Upper lobe of left lung (tissue), 6 donors: ENCODE measurements at places on chromosomes 16 and 17. TPM values are rescaled to one million over a fixed set of nuclear protein-coding genes. Genes with fewer than 3 reads are reported as not detected.

The UBFD1 gene
- 30.2 TPM for total RNA-seq

The SEPTIN12 gene
- not detected for total RNA-seq

The GDPD1 gene
- total RNA-seq = 3.0 TPM

The SNX20 gene
- total RNA-seq = 6.3 TPM

The SLC38A8 gene
- total RNA-seq = not detected

The SLFN12 gene
- 7.0 TPM for total RNA-seq

The WFDC1 gene
- total RNA-seq = 21.7 TPM

The CCL13 gene
- total RNA-seq = not detected

The NDRG4 gene
- total RNA-seq = 81.0 TPM

DNA sequence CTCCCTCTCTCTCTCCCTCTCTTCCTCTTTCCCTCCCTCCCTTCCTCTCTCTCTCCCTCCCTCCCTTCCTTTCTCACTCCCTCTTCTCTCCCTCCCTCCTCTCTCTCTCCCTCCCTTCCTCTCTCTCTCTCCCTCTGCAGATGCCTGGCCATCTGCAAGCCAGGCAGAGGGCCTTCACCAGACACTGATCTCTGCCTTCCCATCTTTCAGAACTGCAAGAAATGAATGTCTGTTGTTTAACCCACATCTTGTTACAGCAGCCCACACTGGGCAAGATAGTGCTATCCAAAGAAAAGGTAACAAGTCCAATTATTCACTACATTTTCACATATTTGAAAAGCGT lies 26.2 kb upstream of the CDRT4 start:
- no peak overlapping the region for H3K4me3 ChIP-seq
- no peak for DNase-seq
- no peaks in the 10 kb centered on the region for H3K36me3 ChIP-seq
- peaks cover 6% of the 10 kb centered on the region for H3K4me1 ChIP-seq

GRCh38 chr16:29154676-29155121 lies 169.8 kb downstream of the LAT start:
- no peaks in the 10 kb centered on the region for H3K27me3 ChIP-seq
- peaks cover 30% of the 10 kb centered on the region for H3K4me1 ChIP-seq
- no peak overlapping the region for H3K27ac ChIP-seq
- H3K4me3 ChIP-seq = no peak overlapping the region
- H3K36me3 ChIP-seq = no peaks in the 10 kb centered on the region

- no peaks in the 10 kb centered on the region for H3K36me3 ChIP-seq
- DNase-seq = no peak
- H3K27ac ChIP-seq = no peak overlapping the region
- no peaks in the 10 kb centered on the region for H3K27me3 ChIP-seq
- H3K4me3 ChIP-seq = no peak overlapping the region
- H3K4me1 ChIP-seq = no peaks in the 10 kb centered on the region
These were observed 116.1 kb downstream of the C16orf95 start for GRCh38 chr16:87201052-87201451.

DNA sequence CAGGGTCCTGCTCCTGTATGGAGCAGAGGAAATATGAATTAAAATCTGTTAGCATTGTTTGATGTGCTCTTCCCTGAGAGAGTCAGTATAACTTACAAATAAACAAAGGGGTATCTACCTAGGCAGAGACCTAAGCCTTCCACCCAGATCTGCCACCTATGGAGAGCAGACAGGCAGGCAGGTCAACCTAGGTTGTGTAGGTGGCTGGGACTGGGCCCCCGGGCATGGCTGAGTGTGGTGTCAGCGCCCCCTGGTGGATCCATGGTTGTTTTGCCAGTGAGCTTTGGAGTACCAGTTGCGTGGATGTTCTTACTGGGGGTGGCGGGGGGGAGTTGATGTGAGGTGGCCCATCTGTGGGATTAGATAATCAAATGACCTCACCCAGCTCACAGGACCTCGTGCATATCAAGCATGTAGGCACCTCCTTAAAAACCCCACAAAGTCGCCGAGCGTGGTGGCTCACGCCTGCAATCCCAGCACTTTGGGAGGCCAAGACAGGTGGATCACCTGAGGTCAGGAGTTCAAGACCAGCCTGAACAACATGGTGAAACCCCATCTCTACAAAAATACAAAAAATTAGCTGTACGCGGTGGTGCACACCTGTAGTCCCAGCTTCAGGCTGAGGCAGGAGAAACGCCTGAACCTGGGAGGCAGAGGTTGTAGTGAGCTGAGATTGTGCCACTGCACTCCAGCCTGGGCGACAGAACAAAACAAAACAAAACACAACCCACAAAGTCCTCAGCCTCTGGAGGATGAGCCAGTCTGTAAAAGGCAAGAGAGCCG lies 17.6 kb downstream of the DUS2 start:
- H3K36me3 ChIP-seq = peaks cover 16% of the 10 kb centered on the region
- peak overlapping the region; percentile 83 for H3K27ac ChIP-seq
- peak; percentile 93 for DNase-seq

DNA sequence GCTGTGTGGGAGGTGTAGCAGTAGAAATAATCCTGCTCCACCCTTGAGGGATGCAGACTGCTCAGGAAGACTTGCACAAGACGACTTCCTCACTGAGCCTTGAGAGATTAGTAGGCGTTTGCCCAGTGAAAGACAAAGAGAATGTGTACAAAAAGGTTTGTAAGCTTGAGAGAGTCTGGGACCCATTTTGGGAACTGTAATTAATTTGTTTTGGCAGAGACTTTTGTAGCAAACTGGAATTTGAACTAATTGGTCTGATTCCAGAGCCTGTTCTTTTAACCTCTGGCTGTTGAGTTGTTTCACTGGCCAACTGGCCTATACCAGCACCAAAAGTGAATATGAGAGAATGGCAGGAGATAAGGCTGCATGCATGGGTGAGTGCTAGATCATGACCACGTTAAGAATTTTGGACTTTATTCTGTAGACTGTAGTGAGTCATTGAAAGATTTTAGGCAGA lies 75.5 kb downstream of the AATF start:
- H3K27ac ChIP-seq = no peak overlapping the region
- no peaks in the 10 kb centered on the region for H3K4me1 ChIP-seq
- DNase-seq = no peak
- peaks cover 3% of the 10 kb centered on the region for H3K36me3 ChIP-seq

GRCh38 chr17:28710861-28711722 lies 596 bp downstream of the PROCA1 start:
- H3K4me1 ChIP-seq = peaks cover 18% of the 10 kb centered on the region
- no peaks in the 10 kb centered on the region for H3K27me3 ChIP-seq
- DNase-seq = peak; percentile 99

DNA sequence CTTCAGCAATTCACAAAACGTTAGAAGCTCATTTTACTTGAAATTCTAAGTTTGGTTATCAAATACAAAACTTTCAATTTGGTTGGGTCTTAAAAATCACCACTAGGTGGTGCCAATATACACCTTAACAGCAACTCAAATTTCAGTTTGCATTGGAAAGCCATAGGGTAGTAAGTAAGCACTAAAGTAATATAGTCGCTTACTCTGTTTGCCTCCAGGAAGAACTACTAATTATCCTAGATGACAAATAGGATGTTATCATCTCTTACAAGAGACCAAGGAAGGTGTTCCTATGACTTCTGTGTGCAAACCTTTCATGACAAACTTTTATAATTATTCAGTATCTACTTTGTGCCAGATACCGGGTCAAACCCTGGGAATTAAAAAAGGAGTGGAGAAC lies 93.3 kb downstream of the MYO1D start:
- no peak overlapping the region for H3K4me3 ChIP-seq
- no peak for DNase-seq
- no peaks in the 10 kb centered on the region for H3K27me3 ChIP-seq
- no peaks in the 10 kb centered on the region for H3K4me1 ChIP-seq
- no peaks in the 10 kb centered on the region for H3K36me3 ChIP-seq
- H3K27ac ChIP-seq = no peak overlapping the region

DNA sequence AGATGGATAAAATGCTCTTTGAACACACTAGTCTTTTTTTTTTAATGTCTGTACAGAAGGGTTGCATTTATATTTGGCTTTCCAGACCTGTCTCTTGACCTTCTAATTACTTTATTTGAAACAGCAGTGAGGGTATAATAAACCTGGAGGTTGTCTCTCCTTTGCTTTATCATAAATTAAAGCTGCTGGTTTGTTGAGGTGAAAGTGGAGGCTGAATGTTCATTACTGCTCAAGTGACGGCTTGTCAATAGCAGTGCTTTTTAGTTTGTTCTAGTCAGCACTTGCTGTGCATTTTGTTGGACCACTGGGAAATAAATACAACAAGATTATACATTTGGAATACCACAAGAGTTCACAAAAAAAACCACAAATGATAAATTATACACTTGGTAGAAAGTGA lies 264.2 kb downstream of the IRX3 start:
- H3K4me3 ChIP-seq = no peak overlapping the region
- H3K27me3 ChIP-seq = no peaks in the 10 kb centered on the region
- H3K27ac ChIP-seq = no peak overlapping the region

- H3K27me3 ChIP-seq = no peaks in the 10 kb centered on the region
- H3K36me3 ChIP-seq = no peaks in the 10 kb centered on the region
- no peak for DNase-seq
- H3K4me3 ChIP-seq = no peak overlapping the region
These were observed 294.5 kb downstream of the SNX29 start for GRCh38 chr16:12271006-12271405.

GRCh38 chr16:4697848-4698291 lies 4.5 kb downstream of the NUDT16L1 start:
- DNase-seq = no peak

DNA sequence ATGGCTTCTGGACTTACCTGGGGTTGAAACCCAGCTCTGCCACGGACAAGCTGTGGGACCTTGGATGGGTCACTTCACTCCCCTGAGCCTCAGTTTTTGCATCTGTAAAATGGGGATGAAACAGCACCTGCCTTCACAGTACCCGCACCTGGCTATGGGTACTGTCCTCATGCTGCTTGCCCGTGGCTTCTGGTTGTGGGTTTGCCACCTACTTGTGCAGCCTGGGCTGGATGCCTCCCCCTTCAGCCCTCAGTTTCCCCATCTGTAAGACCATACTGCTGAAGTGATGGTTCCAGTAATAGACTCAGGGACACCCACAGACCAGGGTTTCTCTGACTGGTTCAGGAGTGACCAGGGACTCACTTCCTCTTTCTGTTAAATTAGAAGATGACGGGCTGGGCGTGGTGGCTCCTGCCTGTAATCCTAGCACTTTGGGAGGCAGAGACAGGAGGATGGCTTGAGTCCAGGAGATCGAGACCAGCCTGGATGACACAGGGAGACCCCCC lies 9.4 kb downstream of the GLIS2 start:
- DNase-seq = no peak
- H3K4me3 ChIP-seq = no peak overlapping the region
- H3K4me1 ChIP-seq = peaks cover 98% of the 10 kb centered on the region
- H3K27ac ChIP-seq = peak overlapping the region; percentile 96
- H3K36me3 ChIP-seq = no peaks in the 10 kb centered on the region

DNA sequence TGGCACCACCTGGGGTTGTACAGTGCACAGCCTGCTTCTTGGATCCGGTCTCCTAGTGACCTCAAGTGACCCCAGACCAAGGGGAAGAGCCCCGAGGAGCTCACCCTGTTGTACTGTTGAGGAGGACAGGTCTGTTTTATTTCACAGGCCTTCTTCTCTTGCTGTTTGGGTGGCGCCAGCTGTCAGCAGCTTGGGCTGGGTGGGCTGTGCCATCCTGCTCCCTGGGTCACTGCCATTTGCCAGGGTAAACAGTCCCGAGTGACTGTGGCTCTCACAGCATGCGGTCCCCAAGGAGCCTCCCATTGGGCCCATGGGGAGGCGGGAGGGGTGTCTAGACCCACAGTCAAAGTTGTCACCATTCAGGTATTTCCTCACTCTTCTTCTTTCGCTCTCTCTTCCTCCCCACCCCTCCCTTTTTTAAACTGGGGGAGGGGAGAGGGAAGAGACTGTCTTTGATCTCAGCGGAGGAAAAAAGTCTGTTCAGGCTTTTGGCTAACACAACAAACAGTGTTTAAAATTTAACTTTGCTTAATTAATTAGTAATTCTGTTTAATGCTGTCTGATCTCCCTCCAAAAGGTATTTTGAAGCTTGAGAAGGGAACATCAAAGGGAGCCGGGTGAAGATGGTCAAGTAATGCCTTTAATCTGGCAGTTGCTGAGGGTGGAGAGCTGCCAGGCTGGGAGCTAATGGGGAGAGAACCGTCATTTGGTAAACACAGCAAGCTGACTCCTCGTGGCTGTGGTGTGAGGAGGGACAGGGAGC lies 64.0 kb downstream of the SNX20 start:
- H3K27me3 ChIP-seq = no peaks in the 10 kb centered on the region
- H3K27ac ChIP-seq = no peak overlapping the region
- H3K4me3 ChIP-seq = no peak overlapping the region
- no peaks in the 10 kb centered on the region for H3K36me3 ChIP-seq

- no peak for DNase-seq
- peak overlapping the region; percentile 6 for H3K27ac ChIP-seq
- no peaks in the 10 kb centered on the region for H3K4me1 ChIP-seq
- peaks cover 5% of the 10 kb centered on the region for H3K27me3 ChIP-seq
These were observed 2.1 kb upstream of the MMP2 start for GRCh38 chr16:55476625-55477533.

GRCh38 chr16:8596581-8596980 lies 6.3 kb upstream of the TMEM114 start:
- H3K27me3 ChIP-seq = no peaks in the 10 kb centered on the region
- H3K4me1 ChIP-seq = no peaks in the 10 kb centered on the region
- no peak for DNase-seq
- no peaks in the 10 kb centered on the region for H3K36me3 ChIP-seq
- H3K4me3 ChIP-seq = no peak overlapping the region

DNA sequence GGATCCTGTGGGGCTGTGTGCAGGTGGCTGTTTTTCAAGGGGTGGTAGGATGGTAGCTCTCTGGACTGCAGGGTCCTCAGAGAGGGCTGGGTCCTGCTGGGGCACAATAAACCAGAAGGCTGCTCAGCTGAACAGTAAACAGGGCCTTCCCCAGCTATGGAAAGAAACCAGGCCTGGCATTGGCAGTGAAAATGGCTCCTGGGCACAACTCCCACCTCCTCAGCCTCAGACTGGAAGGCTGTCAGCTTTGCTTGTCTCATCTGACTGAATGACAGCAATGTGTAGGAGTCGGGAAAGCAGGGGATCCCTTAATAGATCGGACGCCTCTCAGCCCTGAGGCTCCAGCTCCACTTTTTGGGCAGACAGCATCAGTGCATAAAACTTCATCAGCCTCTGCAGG lies 59.8 kb upstream of the NLRP1 start:
- no peak for DNase-seq
- H3K4me3 ChIP-seq = no peak overlapping the region
- H3K36me3 ChIP-seq = no peaks in the 10 kb centered on the region
- no peaks in the 10 kb centered on the region for H3K4me1 ChIP-seq
- no peaks in the 10 kb centered on the region for H3K27me3 ChIP-seq

- no peak overlapping the region for H3K27ac ChIP-seq
- no peaks in the 10 kb centered on the region for H3K36me3 ChIP-seq
- H3K4me1 ChIP-seq = no peaks in the 10 kb centered on the region
- no peaks in the 10 kb centered on the region for H3K27me3 ChIP-seq
These were observed 1147.3 kb upstream of the GOT2 start for GRCh38 chr16:59881376-59881775.

GRCh38 chr17:50035421-50035879 lies 20.5 kb upstream of the ITGA3 start:
- no peak for DNase-seq
- H3K36me3 ChIP-seq = no peaks in the 10 kb centered on the region
- no peak overlapping the region for H3K4me3 ChIP-seq
- no peaks in the 10 kb centered on the region for H3K27me3 ChIP-seq

GRCh38 chr16:15810411-15810810 lies 46.4 kb downstream of the MYH11 start:
- DNase-seq = no peak
- H3K4me1 ChIP-seq = peaks cover 7% of the 10 kb centered on the region
- no peaks in the 10 kb centered on the region for H3K27me3 ChIP-seq
- H3K4me3 ChIP-seq = no peak overlapping the region
